ENCODE measurements at places on chromosomes 5 and 9. TPM values are rescaled to one million over a fixed set of nuclear protein-coding genes. Genes with fewer than 3 reads are reported as not detected.

SLC1A3 gene
- polyA plus RNA-seq, result 20.8 TPM

ITGA1 gene
- 91.7 TPM for polyA plus RNA-seq

PCSK1 gene
- polyA plus RNA-seq, result 0.26 TPM

PCDHGA10 gene
- polyA plus RNA-seq, result 4.7 TPM

DNA sequence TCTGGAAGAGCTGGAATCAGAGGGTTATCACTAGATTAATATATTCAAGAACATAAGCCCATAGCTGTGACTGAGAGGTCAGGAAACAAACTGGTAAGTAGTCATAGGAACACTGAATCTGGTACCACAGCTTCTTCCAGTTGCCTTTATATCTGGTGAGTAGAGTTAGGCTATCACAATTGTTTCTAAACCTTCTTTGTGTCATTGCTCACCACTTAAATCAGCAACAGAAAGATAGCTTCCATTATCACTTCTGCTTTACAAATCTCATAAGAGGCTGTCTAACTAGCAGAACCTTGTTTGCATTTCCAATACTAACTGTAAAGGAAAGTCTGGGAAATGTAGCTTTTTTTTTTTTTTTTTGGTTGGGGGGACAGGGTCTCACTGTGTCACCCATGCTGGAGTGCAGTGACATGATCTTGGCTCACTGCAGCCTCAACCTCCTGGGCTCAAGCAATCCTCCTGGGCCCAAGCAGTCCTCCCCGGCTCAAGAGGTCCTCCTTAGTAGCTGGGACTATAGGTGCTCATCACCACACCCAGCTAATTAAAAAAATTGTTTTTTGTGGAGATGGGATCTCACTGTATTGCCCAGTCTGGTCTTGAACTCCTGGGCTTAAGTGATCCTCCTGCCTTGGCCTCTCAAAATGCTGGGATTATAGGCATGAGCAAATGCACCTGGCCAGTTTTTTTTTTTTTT, 22.0 kb downstream of the CDC42SE2 start:
- DNase-seq, result no peak

GRCh38 chr5:192691-192969, 1.3 kb downstream of the LRRC14B start:
- no peak for DNase-seq

- peak; percentile 92 for DNase-seq
These were observed at the start of the genes ERCC8 and NDUFAF2 for GRCh38 chr5:60944904-60945812. ERCC8 (minus strand) TSS chr5:60945070; CDS start chr5:60945008, 62 bp downstream. NDUFAF2 (plus strand) TSS chr5:60945205; CDS start chr5:60945256, 51 bp downstream.

DNA sequence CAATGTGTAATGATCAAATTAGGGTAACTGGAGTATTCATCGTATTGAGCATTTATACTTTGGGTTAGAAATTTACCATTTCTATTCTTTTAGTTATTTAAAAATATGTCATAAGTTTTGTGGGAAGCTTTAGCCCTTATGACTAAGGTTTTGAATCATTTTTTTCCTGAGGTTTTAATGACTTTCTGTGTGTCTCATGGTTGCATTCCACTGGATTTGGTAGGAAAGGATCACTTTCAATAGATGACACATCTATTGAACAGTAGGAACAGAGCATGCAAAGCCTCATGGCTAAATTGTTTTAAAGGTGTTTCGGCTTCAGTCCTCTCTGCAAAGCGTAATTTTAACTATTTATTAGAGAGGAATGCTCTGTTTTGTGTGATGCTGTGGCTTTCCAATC, 512.4 kb upstream of the CHD1 start:
- no peak for DNase-seq

Data from left lung (tissue), 14 donors.